Large intestine (tissue), 12 donors: ENCODE measurements at places on chromosomes 2 and 18. TPM values are rescaled to one million over a fixed set of nuclear protein-coding genes. Genes with fewer than 3 reads are reported as not detected.
A peak's percentile ranks its signal among the peaks of the same experiment; 100 is the strongest.

DNA sequence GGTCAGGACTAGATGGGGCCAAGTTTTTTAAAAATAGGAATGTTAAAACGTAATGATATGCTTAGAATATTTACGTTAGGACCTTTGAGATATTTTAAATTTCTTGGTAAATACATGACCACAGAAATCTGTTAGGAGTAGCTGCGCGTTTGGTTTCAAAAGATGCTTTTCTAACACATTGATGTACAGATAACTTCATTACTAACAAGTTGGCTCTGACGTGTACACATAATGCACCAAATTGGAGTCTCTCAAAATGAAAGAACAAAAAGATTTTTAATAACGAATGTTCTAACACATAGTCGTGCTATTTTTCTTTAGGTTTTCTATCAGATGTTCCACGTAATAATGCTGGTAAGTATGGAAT, 608 bp downstream of the PHOSPHO2 start:
- peaks cover 5% of the 10 kb centered on the region for H3K4me1 ChIP-seq
- peak overlapping the region; percentile 87 for H3K4me3 ChIP-seq
- peaks cover 4% of the 10 kb centered on the region for H3K36me3 ChIP-seq
- H3K27ac ChIP-seq, result peak overlapping the region; percentile 96
- DNase-seq, result no peak

DNA sequence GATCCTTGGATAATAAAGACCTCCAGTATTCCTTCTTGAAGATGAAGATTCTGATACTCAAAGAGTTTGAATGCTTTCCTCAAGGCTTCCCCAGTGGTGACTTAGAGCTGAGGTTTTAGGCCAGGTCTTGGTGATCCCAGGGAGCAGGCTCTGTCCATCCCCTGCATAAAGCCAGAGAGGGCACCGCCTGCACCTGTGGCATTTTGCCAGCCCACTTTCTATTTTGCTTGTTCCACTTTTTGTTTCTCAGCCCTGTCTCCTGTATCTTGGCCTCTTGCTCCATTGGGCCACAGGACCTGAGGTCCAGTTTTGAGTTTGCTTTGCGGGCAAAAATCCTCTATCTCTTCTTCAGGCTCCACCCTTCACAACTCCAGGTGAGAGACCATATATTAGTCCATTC, 6.7 kb upstream of the SCYGR1 start:
- no peak for DNase-seq
- no peak overlapping the region for H3K4me3 ChIP-seq
- H3K27me3 ChIP-seq, result no peaks in the 10 kb centered on the region

The MTCL1 gene
- polyA plus RNA-seq, result 24.0 TPM

GRCh38 chr2:76977846-76978727, 544.1 kb downstream of the LRRTM4 start:
- no peaks in the 10 kb centered on the region for H3K4me1 ChIP-seq
- H3K27me3 ChIP-seq, result no peaks in the 10 kb centered on the region
- no peak overlapping the region for H3K27ac ChIP-seq
- H3K36me3 ChIP-seq, result no peaks in the 10 kb centered on the region
- no peak overlapping the region for H3K4me3 ChIP-seq

GRCh38 chr18:62621546-62621945, 93.8 kb upstream of the PHLPP1 start:
- no peaks in the 10 kb centered on the region for H3K27me3 ChIP-seq
- no peak overlapping the region for H3K4me3 ChIP-seq
- H3K4me1 ChIP-seq, result no peaks in the 10 kb centered on the region
- H3K27ac ChIP-seq, result no peak overlapping the region
- DNase-seq, result peak; percentile 8
- no peaks in the 10 kb centered on the region for H3K36me3 ChIP-seq

The FOXI3 gene
- not detected for polyA plus RNA-seq

The GPBAR1 gene
- polyA plus RNA-seq, result 3.9 TPM

The CAB39 gene
- 81.3 TPM for polyA plus RNA-seq

DNA sequence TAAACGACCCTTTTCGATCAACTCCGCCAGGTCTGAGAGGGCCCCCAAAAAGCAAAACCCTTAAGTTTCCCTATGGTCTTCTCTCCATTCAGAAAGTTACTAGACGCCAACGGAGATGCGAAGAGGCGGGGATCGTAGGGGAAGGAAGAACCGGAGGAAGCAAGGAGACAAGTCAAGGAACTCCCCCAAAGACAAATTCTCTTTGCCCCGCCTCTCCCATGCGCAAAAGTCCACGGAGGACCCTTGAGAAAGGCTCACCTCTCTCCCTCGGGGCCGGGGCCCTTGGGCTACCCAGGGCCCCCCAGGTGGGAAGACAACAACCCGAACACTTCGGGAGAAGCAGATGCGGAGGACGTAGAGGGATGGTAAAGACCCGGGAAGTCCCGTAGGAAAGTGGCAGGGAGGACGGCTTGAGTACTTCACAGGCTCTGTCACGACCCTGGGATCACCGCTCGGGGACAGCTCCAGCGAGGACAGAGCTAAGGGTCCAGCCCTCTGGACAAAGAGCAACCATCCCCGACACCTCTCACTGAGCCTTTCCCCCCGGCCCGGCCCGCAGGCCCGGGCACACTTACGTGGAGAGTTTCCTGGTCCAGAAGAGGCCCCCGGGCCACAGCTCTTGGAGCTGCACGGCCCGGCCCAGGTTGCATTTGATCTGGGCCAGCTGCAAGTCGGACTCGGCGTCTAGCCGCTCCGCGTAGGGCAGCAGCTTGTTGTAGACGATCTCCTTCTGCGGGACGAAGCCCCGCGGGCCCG, 647 bp downstream of the PSME4 start:
- peaks cover 7% of the 10 kb centered on the region for H3K4me1 ChIP-seq
- H3K36me3 ChIP-seq, result peaks cover 9% of the 10 kb centered on the region
- H3K27ac ChIP-seq, result peak overlapping the region; percentile 80
- no peaks in the 10 kb centered on the region for H3K27me3 ChIP-seq
- DNase-seq, result peak; percentile 24

DNA sequence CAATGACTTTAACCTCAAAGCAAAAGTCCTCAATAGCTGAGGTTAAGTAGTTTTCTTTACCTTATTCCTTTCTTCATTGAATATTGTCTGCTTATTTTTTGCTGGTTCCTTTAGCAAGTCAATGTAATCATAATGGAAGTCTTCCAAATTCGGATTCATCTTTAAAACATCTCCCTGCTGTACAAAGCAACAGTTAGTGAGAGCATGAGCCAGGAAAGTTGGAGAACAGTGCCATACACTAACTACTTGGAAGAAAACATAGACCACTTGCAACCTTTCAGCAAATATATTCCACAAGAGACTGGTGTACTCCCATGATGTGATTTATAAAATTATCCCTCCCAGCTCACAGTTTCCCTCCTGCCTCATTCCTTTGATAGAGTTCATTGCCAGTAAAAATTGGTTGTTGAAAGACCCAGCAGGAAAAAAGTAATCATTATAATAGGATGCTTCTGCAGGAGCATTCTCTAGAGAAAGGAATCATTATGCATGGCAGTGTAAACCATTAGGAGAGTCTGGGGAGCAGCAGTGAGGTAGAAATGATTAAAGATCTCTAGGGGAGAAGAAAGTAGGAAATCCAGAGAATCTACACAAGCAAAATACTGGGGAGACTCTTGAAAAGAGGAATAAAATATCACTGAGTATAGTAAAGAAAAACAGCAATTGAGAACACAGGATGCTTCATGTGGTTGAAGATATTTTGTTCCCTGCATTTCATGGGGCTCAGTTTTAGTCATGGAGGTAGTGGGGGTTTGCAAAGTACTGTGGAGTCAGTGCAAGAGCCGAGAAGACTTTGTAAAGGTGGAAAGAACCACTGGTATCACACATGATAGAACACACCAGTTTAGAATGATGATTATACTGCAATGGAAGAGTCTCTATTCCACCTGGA, 38.6 kb upstream of the TTN start:
- no peaks in the 10 kb centered on the region for H3K36me3 ChIP-seq
- no peak overlapping the region for H3K27ac ChIP-seq
- no peaks in the 10 kb centered on the region for H3K27me3 ChIP-seq
- peak; percentile 23 for DNase-seq
- no peak overlapping the region for H3K4me3 ChIP-seq

GRCh38 chr2:231713730-231714638, 5.7 kb downstream of the PTMA start:
- H3K4me1 ChIP-seq, result peaks cover 19% of the 10 kb centered on the region
- no peak overlapping the region for H3K4me3 ChIP-seq
- H3K36me3 ChIP-seq, result peaks cover 27% of the 10 kb centered on the region

The HNMT gene
- 71.1 TPM for polyA plus RNA-seq

GRCh38 chr2:211437396-211437795, 881.0 kb downstream of the CPS1 start:
- no peak overlapping the region for H3K27ac ChIP-seq
- no peak overlapping the region for H3K4me3 ChIP-seq
- H3K27me3 ChIP-seq, result no peaks in the 10 kb centered on the region
- no peaks in the 10 kb centered on the region for H3K36me3 ChIP-seq
- no peak for DNase-seq

The RAD51AP2 gene
- 0.06 TPM for polyA plus RNA-seq

- no peak overlapping the region for H3K4me3 ChIP-seq
- H3K36me3 ChIP-seq, result no peaks in the 10 kb centered on the region
- no peak overlapping the region for H3K27ac ChIP-seq
- no peaks in the 10 kb centered on the region for H3K4me1 ChIP-seq
Measured at GRCh38 chr2:221962186-221962585, 336.6 kb downstream of the PAX3 start.
